Stimulated activated CD4-positive, alpha-beta T cell treated with anti-CD3 and anti-CD28 coated beads, Interleukin-1b, Interleukin-23, amount 100 ng/mL, for 4 hours (primary cell): ENCODE measurements at places on chromosomes 1 and 21.

- no peak for DNase-seq
These were observed 80.3 kb downstream of the KCNT2 start for GRCh38 chr1:196527919-196528318.

DNA sequence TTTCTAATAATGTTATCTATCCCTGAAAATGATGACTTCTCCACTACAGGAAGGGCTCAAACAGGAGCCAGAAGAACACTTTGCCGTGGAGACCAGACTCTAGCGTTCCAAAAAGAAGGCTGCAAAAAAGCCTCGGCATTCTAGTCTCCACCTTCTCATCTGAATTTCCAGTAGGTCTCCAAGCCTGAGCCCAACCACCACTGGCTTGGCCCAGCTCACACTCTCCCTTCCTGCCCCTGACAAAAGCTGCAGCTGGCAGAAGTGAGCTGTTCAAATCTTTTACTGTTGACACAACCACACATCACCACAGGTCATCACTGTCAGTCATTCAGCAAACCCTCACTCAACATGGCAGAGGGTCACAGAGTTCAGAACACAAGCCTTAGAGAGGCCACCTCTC, 69.3 kb downstream of the CAMK2N1 start:
- DNase-seq, result no peak

DNA sequence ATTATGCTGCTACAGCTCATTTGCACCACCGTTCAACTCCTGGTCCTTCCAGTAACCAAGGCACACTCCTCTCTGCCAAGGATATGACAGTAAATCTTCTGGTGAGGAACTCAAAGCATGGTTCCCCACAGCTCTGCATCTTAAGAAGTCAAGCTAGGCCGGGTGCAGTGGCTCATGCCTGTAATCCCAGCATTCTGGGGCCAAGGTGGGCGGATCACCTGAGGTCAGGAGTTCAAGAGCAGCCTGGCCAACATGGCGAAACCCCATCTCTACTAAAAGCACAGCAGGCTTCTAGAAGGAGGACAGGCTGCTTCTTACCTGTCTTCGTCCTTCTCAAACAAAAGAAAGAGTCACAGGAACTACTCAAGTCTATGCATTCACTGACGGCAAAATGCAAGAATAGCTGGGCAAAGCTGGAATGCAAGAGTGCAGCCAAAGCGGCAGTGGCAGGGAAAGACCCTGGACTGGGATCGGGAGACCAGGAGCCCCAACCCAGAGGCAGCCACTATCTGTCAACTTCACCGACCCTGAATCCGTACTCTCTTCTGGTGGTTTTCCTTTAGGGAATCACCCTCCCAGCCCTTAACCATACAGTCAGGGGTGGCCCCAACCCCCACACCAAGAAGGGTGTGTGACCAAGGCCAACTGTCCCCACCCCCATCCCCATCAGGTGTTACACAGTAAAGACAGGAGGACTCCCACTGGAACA, 75.5 kb downstream of the NPHP4 start:
- DNase-seq, result no peak

DNA sequence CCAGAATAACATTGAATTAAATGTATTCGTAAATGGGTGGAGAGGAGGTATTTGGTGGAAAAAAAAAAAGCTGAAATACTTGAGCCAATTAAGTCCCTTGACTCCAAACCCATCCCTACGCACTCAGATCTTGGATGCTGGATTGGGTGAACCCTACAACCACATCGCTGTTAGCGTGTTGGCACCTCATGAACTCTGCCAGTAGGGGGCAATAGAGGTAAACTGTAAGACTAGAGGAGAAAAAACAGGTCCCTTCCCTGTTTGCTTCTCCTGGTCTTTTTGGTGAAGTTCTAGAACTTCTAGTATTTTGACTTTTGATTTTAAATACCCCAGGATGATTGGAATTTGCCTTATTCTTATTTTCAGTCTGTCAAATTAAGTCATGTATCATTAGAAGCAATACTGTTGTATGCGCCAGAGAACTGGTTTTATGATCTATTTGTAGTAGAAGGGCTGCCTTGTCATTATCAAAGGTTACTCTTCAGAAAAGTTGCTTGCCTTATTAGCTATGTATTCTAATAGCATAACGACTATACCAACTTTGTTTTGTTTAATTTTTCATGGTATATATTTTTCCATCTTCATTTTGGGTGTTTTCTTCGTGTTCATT, 1.9 kb upstream of the OR13G1 start:
- peak; percentile 3 for DNase-seq

DNA sequence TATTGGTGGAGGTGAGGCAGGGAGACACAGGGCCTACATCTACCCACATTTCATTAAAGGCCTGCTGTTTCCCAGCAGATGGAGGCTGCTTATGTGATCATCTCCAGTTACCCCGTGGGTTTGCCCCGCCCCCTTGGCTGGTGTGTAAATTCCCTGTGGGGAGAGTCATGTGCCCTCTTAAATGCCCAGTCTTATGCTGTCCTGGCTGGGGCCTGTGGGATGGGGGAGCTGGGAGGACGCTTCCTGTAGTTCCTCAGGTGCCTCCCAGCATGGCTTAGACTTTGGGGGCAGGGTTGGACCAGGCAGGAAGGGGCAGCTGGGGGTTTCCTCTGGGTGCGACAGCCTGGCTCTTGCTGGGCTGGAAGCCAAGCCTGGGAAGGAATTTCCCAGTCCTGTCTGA, 15.5 kb upstream of the CITED4 start:
- no peak for DNase-seq

GRCh38 chr1:30886710-30887428, 21.7 kb downstream of the SDC3 start:
- DNase-seq, result no peak

- DNase-seq, result no peak
These were observed 44.2 kb downstream of the WDR64 start for GRCh38 chr1:241696172-241696814.

- DNase-seq, result no peak
These were observed 5.0 kb downstream of the KPNA6 start for GRCh38 chr1:32112806-32113375.

DNA sequence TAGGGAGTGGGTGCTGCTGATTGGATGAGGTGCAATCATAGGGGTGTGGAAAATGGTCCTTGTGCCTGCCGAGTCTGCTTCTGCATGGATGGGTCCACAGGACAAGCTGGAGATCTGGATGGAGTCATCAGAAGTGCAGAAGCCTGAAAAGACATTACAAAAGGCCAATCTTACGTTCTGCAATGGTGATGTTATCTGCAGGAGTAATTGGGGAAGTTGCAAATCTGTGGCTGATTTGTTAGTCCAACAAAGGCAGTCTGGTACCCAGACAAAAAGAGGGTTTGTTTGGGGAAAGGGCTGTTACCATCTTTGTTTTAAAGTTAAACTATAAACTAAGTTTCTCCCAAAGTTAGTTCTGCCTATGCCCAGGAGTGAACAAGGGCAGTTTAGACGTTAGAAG, 166.5 kb downstream of the PGBD5 start:
- no peak for DNase-seq

- DNase-seq, result no peak
These were observed 1.3 kb upstream of the FGGY start for GRCh38 chr1:59295618-59296017.
